ENCODE measurements at places on chromosomes 1 and 21. TPM values are rescaled to one million over a fixed set of nuclear protein-coding genes. Genes with fewer than 3 reads are reported as not detected.

DNA sequence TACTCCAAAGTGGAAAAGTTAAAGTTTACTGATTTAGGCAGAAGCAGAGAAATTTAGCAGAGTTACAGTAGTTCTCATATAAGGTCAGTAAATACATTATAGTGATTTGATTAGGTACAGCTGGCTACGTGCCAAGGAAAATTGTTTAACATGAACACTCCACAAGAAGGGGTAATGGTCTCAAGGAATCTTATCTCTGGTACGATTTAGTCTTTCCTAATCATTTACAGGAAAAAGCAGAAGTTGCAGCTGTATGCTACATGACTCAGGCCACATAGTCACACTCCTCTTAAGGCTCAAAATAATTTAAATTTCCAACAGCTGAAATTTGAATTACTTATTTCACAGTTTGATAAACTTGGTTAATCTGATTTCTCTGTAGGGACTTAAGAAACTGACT lies 36.9 kb upstream of the OR2B11 start:
- DNase-seq, result no peak
- H3K4me3 ChIP-seq, result no peak overlapping the region
- H3K36me3 ChIP-seq, result no peaks in the 10 kb centered on the region
- no peaks in the 10 kb centered on the region for H3K27me3 ChIP-seq
- no peak overlapping the region for H3K27ac ChIP-seq
- H3K4me1 ChIP-seq, result no peaks in the 10 kb centered on the region

GRCh38 chr1:147204080-147204479 lies 21.1 kb downstream of the FMO5 start:
- no peaks in the 10 kb centered on the region for H3K36me3 ChIP-seq
- DNase-seq, result no peak
- peaks cover 9% of the 10 kb centered on the region for H3K4me1 ChIP-seq
- no peaks in the 10 kb centered on the region for H3K27me3 ChIP-seq
- H3K27ac ChIP-seq, result no peak overlapping the region

- H3K27me3 ChIP-seq, result no peaks in the 10 kb centered on the region
- H3K36me3 ChIP-seq, result no peaks in the 10 kb centered on the region
- no peak overlapping the region for H3K27ac ChIP-seq
- no peaks in the 10 kb centered on the region for H3K4me1 ChIP-seq
Observed at GRCh38 chr1:153122831-153123421, 9.6 kb upstream of the SPRR2F start.

DNA sequence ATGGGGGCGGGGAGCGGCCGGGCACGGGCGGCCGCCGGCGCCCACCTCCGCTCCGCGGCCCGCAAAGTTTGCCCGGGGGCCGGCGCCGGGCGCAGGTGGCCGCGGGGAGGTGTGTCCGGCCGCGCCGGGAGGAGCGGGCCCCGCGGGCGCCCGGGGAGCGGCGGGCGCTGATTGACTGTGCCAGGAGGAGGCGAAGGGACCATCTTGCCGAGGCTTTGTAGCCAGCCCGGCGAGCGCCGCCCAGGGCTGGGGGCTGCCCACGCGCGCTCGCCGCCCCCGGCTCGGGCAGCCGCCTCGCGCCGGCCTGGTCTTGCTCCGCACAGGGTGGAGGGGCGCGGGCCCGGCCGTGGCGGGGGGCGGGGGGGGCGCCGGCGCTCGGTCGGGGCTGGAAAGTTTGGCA lies 432 bp downstream of the EPHB2 start:
- no peaks in the 10 kb centered on the region for H3K36me3 ChIP-seq
- H3K27me3 ChIP-seq, result no peaks in the 10 kb centered on the region
- no peak for DNase-seq
- H3K4me1 ChIP-seq, result peaks cover 37% of the 10 kb centered on the region
- no peak overlapping the region for H3K27ac ChIP-seq

The LCE2B gene
- not detected for total RNA-seq

Data from Karpas-422 (cell line).